Activated naive CD8-positive, alpha-beta T cell treated with anti-CD3 and anti-CD28 coated beads, Interleukin-2, amount 10 ng/mL, durations not matched to agents 7 days and 5 days (primary cell): ENCODE measurements at places on chromosomes 12 and 14. TPM values are rescaled to one million over a fixed set of nuclear protein-coding genes. Genes with fewer than 3 reads are reported as not detected.

The METTL3 gene
- 89.2 TPM for total RNA-seq

GRCh38 chr12:44509471-44509870 is 366.6 kb downstream of the NELL2 start:
- DNase-seq: no peak

The CDH24 gene
- 2.3 TPM for total RNA-seq

DNA sequence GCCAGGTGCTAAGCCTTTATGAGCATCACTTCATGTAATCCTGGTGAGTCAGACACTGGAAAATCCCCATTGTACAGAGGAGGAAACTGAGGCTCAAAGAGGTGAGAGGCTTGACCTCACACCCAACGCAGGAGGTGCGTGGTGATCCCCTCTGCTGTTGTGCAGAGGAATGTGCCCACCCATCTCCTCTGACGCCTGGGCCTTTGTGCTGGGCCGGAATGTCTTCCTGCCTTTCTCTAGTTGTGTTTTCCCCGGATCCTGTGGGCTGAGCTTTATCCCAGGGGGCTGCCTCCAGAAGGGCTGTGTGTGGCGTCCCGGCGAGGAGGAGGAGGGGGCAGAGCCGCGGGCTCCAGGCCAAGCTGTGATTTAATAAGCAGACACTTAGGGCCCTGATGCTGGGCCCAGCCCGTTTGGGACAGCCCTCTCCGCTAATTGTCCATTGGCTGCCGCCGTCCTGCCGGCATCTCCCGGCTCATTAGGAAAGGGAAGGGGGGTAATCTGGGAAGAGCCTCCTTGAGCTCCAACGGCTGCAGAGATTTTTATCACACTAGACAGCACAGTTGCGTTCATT is 653.6 kb downstream of the MED13L start:
- no peak for DNase-seq

- no peak for DNase-seq
These were observed 28.3 kb downstream of the FRMD6 start for GRCh38 chr14:51680031-51680430.

- no peak for DNase-seq
These were observed 428.5 kb downstream of the ADAMTS20 start for GRCh38 chr12:43123461-43123860.

DNA sequence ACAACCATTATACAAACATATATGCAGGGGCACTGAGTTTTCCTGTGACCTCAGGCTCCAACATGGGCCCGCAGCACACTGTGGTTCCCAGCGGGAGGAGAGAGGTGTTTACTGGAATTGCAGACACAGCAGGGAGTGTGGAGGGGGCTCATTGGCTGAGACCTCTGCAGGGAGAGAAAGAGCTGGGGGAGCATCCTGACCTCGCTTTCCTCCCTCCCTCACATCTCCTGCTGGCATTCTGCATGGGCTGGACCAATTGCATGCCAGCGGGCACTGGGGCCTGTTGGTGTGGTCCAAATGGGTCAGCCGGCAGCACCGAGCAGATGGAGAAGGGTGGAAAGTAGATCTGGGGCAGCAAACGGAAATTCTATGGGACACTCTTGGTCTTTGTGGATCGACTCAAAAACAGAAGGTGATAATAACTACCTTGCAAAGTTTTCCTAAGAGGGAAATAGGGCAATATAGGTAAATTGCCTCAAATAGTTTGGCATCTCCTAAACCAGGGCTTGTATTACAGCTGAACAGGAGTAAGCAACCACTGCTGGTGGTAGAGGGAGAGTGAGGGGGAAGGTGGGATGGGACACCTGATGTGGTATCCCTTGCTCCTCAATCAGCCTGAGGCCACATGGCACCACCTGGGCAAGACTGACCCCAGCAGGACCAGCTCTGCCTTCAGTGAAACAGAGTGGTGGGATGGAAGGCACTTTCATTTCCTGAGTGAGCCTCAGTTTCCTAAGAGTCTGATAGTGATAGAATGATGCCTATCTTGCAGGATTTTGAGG is 86.9 kb downstream of the NTF3 start:
- DNase-seq: no peak

The SDR9C7 gene
- total RNA-seq: not detected

- no peak for DNase-seq
These were observed 32.2 kb upstream of the DCD start for GRCh38 chr12:54680374-54680773.

DNA sequence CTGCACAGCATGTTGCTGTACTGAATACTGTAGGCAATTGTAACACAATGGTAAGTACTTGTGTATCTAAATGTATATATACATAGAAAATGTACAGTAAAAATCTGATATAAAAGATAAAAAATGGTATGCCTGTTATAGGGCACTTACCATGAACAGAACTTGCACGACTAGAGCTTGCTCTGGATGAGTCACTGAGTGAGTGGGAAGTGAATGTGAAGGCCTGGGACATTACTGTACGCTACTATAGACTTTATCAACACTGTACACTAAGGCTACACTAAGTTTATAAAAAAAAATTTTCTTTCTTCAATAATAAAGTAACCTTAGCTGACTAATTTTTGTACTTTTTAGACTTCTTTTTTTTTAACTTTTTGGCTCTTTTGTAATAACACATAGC is 24.2 kb upstream of the NEDD1 start:
- DNase-seq: no peak

DNA sequence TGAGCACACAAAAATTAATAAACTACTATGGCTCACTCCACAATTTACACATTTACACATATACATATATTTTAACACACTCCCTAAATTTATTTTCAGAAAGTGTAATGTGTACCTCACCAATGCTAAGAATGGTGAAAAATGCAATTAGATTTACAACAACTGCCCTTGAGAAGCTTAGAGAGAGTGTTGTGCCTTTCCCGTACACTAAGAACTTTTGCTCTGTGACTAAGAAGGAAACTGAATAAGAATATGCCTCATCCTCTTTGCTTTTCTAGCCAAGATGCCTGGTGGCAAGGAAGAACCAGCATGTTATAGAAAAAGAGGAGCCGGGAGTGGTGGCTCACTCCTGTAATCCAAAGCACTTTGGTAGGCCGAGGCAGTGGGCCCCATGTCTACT is 62.3 kb downstream of the SINHCAF start:
- DNase-seq: no peak

- no peak for DNase-seq
These were observed 138.3 kb downstream of the TMEM121 start for GRCh38 chr14:105664691-105665090.

- no peak for DNase-seq
These were observed 3.4 kb downstream of the ATXN7L3B start for GRCh38 chr12:74541074-74541473.

DNA sequence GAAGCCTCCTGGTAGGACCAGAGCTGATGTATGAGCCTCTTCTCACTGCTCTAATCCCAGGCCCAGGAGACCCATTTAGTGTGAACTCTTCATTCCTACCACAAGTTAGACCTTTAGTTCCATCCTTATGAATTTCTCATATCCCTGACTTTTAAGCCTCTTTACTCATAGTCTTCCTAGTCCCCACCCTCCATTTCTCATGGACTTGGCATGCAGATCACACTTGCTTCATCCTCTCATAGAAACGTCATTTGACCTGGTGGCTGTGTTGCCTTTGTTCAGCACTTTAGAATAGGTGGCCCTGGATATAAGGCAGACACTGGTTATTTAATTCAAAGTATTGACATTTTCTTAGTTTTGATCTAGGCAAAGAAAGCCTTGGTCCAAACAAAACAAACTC is 99.5 kb downstream of the SLC16A7 start:
- DNase-seq: no peak

The CHMP4A gene
- total RNA-seq: 97.8 TPM

- DNase-seq: no peak
These were observed 124.4 kb upstream of the KRR1 start for GRCh38 chr12:75635606-75636444.

GRCh38 chr14:103537175-103537990 is 8.4 kb downstream of the TRMT61A start:
- no peak for DNase-seq

DNA sequence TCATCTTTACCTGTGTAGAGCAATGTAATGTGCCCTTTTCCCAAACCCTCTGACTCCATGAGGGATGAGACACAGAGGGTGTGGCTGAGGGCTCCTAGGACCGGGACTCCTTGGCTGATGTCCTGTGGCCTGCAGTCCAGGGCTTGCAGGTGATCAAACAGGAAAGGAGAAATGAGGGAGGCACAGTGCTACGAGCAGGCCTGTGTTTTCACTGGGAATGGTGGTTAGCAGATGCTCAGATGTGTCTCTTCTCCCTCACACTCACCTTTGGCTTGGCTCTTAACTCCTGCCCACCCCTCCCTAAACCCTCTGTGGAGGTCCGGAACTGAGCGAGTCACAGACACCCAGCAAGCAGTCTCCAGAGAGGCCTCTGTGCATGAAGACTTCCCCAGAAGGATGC is 254.4 kb downstream of the DAD1 start:
- no peak for DNase-seq

DNA sequence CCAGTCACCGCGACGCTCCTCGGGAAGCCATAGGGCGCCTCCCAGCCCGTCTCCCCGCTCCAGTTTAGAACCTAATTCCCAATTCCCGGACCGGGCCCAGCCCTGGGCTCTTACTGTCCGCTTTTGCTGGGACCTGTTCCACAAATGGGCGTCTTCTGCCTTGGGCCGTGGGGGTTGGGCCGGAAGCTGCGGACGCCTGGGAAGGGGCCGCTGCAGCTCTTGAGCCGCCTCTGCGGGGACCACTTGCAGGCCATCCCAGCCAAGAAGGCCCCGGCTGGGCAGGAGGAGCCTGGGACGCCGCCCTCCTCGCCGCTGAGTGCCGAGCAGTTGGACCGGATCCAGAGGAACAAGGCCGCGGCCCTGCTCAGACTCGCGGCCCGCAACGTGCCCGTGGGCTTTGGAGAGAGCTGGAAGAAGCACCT is 797 bp downstream of the UNG start:
- DNase-seq: no peak

- DNase-seq: no peak
These were observed 456.1 kb downstream of the AEBP2 start for GRCh38 chr12:19895246-19896020.

DNA sequence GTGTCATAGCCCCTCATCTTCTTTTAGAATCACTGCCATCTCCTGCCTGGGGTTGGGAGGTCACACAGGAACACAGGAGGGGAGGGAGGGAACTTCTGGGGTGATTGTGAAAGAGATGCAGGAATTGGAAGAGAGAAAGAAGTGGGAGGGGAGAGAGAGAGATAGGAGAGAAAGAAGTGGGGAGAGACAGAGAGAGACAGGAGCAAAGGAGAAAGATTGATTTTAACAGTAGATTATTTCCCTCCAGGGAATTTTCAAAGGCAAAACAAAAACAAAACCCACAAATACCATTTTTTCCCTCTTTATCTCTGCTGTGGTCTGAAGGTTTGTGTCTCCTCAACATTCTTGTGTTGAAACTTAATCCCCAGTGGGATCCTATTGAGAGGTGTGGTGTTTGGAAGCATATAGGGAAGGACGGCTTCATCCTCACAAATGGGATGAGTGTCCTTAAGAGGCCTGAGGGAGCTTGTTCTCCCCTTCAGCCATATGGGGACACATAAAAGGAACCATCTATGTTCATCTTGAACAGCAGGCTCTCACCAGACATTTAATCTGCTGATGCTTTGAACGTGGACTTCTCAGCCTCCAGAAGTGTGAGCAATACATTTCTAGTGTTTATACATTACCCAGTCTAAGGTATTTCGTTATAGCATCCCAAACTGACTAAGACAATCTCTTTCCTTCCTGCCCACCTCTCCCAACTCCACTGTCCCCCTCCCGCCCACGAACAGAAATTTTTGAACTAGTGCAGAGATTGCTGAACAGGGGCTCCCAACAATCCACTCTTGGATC is 134.9 kb upstream of the MAX start:
- no peak for DNase-seq

GRCh38 chr12:80187660-80188090 is 88.3 kb downstream of the OTOGL start:
- no peak for DNase-seq

DNA sequence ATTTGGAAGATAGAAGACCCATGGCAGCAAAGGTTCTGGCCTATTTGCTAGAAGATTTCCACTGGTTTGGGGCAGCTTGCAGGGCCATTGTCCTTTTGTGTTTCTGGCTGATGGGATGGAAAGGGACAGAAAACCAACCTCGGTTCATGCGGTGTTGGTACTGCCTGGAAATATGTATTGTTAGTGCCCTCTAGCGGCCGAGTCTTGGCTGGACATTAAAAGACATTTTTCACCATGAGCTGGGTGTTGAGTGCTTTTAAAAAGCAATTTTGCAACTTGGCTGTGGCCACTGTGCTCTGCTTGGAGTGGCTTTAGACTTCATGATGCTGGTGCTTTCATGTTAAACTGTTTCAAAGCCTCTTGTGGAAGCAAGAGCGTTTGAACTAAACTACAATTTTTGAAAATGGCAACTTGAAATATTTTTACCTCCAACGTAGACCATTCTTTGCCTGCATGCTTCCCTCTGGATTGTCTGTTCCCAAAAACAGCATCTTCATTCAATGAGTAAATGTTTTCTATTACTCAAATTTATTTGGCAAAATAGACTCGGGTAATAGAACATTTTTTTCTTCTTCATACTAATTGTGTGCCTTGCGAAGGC is 102.7 kb upstream of the TBX5 start:
- DNase-seq: peak; percentile 42

DNA sequence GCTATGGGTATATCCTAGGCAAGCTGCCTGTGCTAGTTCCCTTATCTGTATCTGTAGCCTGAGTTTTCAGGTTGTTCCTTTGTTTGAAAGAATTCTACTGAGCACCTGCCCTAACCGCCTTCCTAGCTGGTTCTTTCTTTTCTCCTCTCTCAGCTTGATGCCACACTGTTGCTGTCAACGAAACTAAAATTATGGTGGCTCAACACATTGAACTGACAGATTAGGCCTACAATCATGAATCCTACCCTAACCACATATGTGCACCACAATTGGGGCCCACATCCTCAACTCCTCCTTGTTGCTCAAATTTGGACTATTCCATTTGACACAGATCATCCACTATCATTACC is 36.2 kb upstream of the RESF1 start:
- DNase-seq: no peak

DNA sequence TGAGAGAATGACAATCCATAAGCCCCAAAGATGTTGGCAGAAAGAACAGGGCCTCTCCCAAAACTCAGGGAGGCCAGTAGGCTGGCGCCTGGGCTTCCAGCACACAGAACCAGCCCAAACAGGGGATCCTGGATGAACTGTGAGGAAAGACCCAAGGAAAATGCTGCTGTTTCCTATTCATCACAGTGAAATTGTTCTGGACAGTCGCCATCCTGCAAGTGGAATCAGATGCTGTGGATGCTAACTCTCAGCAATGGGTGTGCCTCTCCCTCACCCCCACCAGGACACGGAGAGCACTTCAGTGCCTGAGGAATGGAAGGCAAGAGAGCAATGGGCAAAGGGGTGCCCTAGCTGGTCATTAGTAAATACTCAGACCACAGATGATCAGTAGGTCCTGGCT is 80.8 kb downstream of the ANO2 start:
- DNase-seq: no peak

The SLC35F4 gene
- total RNA-seq: not detected

The SLC7A7 gene
- 2.5 TPM for total RNA-seq

GRCh38 chr14:101017806-101018560 is 114.5 kb upstream of the RTL1 start:
- DNase-seq: no peak
